Left renal cortex interstitium (tissue), 4 donors: ENCODE measurements at places on chromosomes 3 and 15. TPM values are rescaled to one million over a fixed set of nuclear protein-coding genes. Genes with fewer than 3 reads are reported as not detected.

WDR49 gene
- 2.0 TPM for polyA plus RNA-seq

ERC2 gene
- polyA plus RNA-seq: 4.2 TPM

GOLGA6A gene
- 0.39 TPM for polyA plus RNA-seq

LRTM1 gene
- not detected for polyA plus RNA-seq

FILIP1L gene
- 15.3 TPM for polyA plus RNA-seq

CHRD gene
- polyA plus RNA-seq: 13.2 TPM

PLSCR4 gene
- polyA plus RNA-seq: 20.0 TPM

VPS8 gene
- polyA plus RNA-seq: 57.4 TPM

MESP2 gene
- polyA plus RNA-seq: 0.27 TPM

A4GNT gene
- 0.78 TPM for polyA plus RNA-seq

NUP210 gene
- polyA plus RNA-seq: 35.1 TPM

RABL3 gene
- polyA plus RNA-seq: 31.1 TPM

TPRG1 gene
- 0.45 TPM for polyA plus RNA-seq

ACSBG1 gene
- polyA plus RNA-seq: 1.4 TPM

MYH15 gene
- 0.17 TPM for polyA plus RNA-seq

DNA sequence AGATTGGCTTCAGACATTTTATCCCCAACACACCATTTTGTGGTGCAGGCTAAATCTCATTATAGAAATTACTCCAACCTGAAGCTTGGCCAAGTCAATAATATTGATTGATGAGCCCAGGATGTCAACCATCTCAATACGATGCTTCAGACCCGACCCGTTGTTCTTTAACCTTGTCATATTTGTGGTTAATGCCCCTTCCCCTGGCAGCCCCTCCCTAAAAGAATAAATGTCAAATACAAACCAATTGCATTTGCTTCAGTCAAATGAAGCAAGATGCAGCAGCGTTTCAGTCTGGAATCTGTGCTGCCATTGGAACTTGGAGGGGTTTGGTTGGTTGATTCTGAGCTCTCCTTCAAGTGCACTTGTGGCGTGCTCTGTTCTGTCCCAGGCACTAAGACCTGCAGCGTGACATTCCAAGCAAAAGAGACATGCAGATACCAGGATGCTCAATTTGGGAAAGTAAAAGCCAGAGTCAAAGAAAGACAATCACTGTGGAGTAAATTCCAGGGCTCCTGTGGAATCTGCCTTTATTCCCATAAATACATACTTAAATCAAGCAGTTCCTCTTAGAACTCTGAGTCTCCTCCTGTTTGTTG lies 23.8 kb upstream of the PSMD6 start:
- no peak for DNase-seq

- no peak for DNase-seq
These were observed at the start of gene FSD2 for GRCh38 chr15:82805994-82806406. Gene FSD2, minus strand, starts transcription at chr15:82806069. Its CDS starts 18,679 bp downstream, at chr15:82787390.

DNA sequence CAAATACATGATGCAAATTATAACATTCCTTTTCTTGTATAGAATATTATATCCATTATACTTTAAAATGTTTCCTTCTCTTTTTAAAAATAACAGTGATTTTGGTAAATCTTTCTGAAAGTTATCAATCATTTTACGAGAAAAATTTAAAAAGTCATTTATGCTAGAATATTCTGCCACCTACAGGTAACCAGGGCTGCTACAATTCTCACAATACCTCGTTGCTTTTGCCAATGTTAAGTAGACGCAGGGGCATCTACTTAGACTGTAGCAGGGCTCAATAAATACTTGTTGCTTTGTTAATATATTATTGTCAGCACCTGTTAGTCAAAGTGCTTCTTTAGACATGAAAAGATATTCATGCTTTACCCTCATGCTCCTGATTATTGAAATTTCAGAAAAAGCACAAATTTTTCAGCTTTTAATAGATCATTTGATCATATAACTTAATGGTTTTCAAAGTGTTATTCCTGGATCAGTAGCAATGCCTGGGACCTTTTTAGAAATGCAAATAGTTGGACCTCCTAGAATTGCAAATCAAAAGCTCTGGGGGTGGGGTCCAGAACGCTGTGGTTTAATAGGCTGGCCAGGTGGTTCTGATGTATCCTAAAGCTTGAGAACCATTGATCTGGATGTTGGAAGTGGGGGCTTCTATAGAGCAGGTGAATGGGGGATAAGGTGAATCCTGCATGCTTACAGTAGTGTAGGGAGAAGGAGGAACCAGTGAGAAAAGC lies 223.6 kb upstream of the PDZRN3 start:
- no peak for DNase-seq

- no peak for DNase-seq
These were observed 62.7 kb downstream of the GLDN start for GRCh38 chr15:51403946-51404695.

DNA sequence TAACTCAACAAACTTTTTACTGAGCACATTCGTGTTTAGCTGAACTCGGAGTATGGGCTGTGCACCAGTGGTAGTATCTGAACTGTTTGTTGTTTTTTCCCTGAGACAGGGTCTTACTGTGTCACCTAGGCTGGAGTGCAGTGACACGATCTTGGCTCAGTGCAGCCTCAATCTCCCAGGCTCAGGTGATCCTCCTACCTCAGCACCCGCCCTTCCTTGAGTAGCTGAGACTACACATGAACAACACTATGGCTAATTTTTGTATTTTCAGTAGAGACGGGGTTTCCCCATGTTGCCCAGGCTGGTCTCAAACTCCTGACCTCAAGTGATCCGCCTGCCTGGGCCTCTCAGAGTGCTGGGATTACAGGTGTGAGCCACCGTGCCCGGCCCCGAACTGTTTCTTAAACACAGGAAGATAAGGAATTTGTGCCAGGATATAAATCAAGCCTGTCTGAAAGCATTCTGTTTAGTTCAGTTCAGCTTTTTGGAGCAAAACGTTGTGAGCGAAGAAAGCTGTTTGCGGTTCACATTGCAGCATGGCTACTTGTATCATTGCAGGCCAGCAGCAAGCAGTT lies 40.4 kb upstream of the SKOR1 start:
- DNase-seq: no peak

- no peak for DNase-seq
These were observed 13.2 kb upstream of the CNTN6 start for GRCh38 chr3:1079662-1080061.

- DNase-seq: no peak
These were observed 692.7 kb upstream of the ALCAM start for GRCh38 chr3:104673981-104674380.

GRCh38 chr3:188782613-188783124 lies 389.1 kb upstream of the TPRG1 start:
- DNase-seq: no peak

GRCh38 chr3:184740509-184741258 lies 28.8 kb upstream of the MAGEF1 start:
- no peak for DNase-seq

DNA sequence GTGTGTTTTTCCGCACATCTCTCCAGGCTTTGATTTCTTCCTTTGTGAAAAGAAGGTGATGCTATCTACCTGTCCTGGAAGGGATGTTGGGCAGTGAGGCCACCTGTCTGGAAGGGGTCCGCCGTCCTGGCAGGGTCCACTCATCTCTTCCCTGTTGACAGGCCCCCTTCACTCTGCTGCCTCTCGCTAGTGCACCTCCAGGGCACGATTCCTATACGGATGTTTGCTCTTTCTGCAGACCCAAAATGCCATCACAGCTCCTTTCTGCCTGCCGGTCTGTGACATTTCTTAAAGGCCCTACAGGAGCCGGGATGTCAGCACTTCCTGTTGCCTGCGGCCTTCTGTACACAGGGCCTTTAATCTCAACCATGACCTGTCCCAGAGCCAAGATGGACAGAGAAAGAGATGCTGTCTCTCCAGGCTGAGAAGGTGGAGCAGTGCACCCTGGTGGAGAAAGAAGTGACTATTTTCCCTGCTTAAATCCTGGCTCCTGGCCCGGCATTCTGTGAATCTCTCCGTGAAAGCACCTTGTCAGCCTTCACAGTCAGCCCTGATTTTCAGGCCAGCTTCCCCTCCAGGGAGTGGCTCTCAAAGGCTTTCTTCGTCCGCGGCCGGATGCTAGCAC lies 7.4 kb downstream of the FAM3D start:
- DNase-seq: no peak

- DNase-seq: no peak
These were observed 211.1 kb upstream of the GADL1 start for GRCh38 chr3:31105438-31106077.

DNA sequence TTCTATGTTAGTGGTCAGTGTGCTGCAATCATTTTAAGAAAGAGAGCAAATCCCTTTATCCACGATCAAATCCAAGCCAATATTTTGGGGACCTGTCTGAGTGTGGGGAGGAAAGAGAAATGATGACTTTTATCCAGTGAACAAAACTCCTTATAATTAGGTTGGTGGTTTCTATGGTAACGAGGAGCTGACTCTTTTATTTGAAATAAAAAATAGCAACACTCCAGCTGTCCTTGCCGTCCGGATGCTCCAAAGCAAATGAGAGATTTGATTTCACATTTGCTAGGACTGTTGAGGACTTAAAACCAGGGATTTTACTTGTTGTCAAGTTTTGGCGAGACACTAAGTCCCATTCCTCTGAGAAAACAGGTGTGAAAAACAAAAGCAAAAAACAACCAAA lies 154.0 kb upstream of the PRICKLE2 start:
- DNase-seq: no peak

- no peak for DNase-seq
These were observed 202.8 kb downstream of the RSRC1 start for GRCh38 chr3:158312560-158313141.

- no peak for DNase-seq
These were observed 188.4 kb upstream of the PFN2 start for GRCh38 chr3:150158943-150159625.

- no peak for DNase-seq
These were observed 591.7 kb downstream of the RSL24D1 start for GRCh38 chr15:54605043-54605442.

DNA sequence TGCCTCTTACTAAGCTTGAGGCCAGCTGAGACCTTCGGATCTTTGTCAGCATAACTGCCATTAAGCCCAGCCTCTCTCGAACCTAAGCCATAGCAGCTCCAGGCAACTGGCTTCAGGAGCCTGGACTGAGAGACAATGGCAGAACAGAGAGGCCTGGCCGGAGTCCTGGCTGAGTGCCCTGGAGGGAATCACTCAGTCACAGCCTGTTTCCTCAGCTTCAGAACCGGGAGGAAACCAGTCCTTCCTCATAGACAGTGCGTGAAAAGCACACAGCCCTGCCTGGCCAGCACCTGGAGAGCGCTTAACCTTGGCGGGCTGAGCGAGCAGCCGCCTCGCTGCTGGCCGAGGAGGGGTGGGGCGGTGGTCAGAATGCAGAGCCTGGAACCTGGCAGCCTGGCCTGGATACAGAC lies 21.6 kb downstream of the RNU5B-1 start:
- no peak for DNase-seq

DNA sequence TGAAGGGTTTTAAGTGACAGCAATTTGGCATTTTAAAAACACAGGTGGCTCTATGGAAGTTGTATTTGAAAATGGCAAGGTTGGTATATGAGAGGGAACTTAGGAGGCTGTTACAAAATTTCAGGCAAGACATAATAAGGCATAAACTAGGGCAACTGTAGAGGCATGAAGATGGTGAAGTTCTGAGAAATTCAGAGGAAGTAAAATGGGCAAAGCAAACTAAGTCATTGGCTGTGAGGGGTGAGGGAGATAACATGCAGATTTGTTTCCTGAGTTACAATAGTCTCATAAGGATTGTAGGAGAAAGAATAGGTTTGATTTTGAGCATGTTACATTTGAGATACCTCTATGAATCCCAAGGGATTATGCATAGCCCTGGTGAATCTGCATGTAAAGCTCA lies 302.9 kb upstream of the ARHGEF26 start:
- no peak for DNase-seq

DNA sequence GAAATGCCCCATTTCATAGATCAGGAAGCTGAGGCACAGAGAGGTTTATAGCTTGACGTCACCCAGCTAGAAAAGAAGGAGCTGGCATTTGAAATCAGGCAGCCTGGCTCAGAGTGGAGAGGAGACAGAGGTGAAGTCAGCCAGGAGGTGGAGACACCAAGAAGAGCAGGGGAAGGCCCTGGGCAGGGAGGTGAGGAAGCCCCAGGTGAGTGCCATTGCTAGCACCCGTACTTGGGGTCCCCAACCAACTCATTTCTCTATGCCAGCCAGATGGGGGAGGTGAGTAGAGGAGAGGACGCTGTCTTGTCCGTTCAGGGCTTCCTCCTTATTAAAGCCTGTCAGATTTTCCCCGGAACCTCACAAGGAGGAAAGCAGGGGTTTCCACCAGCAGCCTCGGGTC lies 149.6 kb upstream of the TLE3 start:
- DNase-seq: no peak

DNA sequence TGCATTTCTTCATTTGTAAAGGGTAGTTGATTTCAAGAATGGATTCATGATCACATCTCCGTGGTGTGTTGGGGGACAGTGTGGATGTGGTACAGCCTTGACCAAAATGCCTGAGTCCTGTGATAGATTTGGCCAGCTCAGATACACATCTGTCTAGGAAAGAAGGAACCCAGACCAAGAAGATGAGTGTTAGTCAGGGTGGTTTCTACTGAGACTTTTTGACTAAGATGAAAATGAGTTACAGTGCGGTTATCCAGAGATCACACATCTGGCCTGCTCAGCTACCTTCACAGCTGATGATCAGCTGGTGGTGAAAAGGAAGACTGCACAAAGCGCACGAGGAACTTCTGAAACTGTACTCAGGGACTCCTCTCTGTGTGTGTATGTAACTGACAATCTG lies 68.0 kb downstream of the FNDC3B start:
- no peak for DNase-seq

- DNase-seq: no peak
These were observed 398.7 kb downstream of the SHQ1 start for GRCh38 chr3:72449551-72449950.

DNA sequence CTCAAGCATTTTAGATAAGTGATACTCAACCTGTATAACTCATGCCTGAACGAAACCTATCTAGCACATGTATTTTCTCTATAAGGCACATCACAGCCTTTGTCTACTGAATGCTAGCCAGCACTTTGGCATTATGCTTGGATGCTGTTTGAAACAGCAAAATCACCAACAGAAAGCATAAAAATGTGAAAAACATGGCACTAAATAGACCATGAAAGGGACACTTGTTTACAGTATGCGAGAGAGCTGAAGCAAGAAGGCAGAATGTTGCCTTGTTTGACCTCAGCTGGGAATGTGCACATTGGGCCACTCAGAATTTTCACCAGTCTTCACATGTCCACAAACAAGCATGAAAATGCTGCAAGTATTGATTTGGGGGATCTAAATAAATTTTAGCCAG lies 59.5 kb downstream of the MINDY2 start:
- DNase-seq: no peak

DNA sequence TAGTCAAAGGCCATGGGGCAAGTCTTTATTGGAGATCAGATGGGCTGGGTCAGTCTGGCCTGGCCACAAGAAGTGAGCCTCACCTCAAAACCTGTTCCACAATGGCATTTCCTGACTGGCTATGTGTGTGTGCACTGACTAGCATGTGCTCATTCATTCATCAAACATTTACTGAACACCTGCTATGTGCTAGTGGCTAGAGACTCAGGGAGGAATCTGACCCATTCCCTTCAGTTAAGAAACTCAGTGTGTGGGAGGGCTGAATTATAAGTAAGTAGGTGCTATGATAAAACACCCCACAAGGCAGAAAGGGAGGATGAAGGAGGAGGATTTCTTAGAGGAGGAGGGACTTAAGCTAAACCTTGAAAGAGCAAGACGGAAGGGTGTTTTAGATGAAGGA lies 5.4 kb upstream of the CGNL1 start:
- DNase-seq: no peak
